K562 (cell line): ENCODE measurements at places on chromosomes 5 and 9. TPM values are rescaled to one million over a fixed set of nuclear protein-coding genes. Genes with fewer than 3 reads are reported as not detected.

Gene FLT4
- 0.05 and 0.12 TPM in 2 replicates for polyA plus RNA-seq

- DNase-seq: no peak
Measured at GRCh38 chr9:5543875-5544702, 33.8 kb downstream of the PDCD1LG2 start.

GRCh38 chr5:35963381-35963843 lies 25.0 kb upstream of the CAPSL start:
- peak; percentile 58 for DNase-seq

Gene TMC1
- not detected in 2 replicates for polyA plus RNA-seq

Gene UGT3A1
- polyA plus RNA-seq: not detected in 2 replicates

Gene TRAF1
- 0.01 and 0.03 TPM in 2 replicates for polyA plus RNA-seq

GRCh38 chr5:116632890-116633289 lies 58.3 kb upstream of the SEMA6A start:
- DNase-seq: no peak

- DNase-seq: peak; percentile 22
Measured at GRCh38 chr5:179986328-179986727, 78.6 kb upstream of the TBC1D9B start.
